Cardiac fibroblast (primary cell): ENCODE measurements at places on chromosomes 1 and 21.

- DNase-seq: no peak
Observed at GRCh38 chr1:204731985-204732575, 46.5 kb upstream of the LRRN2 start.

DNA sequence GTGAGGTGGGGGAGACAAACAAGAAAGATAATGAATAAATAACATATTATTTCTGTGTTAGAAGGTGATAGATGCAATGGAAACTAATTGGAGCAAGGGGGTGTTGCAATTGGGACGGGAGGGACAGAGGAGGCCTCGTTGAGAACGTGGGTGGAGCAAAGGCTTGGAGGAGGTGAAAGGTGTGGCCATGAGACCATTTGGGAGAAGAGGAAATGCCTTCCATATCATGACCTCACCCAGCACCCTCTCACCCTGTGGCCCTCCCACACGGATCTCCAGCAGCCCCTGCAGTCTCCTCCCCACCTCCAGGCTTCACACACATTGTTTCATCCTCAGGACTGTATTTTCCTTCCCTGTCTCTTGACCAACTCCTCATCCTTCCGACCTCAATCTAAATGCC lies 85.3 kb upstream of the ARHGAP29 start:
- DNase-seq: peak; percentile 91

- DNase-seq: no peak
Observed at GRCh38 chr1:55192093-55192492, 23.1 kb downstream of the USP24 start.

DNA sequence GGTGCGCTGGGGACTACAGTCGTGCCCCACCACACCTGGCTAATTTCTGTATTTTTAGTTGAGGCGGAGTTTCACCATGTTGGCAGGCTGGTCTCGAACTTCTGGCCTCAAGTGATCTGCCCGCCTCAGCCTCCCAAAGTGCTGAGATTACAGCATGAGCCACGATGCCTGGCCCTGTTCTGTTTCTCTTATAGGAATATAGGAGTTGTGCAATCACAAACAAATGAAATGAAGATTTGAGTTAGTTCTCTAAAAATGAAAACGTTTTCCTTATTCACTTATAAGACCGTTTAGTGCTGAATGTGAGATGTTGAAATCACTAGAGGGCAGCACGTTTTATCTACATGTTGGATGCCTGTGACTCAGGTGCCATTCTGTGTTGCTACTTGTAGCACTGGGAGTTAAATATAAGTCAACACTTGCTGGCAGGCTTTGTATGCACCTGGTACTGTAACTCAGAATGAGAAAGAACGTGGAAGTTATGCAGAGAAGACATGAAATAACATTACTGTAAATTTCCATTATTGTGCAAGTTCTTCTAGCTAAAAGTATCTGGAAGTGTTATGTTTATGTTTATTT lies 45.8 kb downstream of the MIGA1 start:
- DNase-seq: peak; percentile 96

GRCh38 chr1:86872086-86872485 lies 41.8 kb downstream of the SELENOF start:
- DNase-seq: peak; percentile 9

- DNase-seq: no peak
Observed at GRCh38 chr21:44923480-44924084, 2.9 kb upstream of the ITGB2 start.

GRCh38 chr1:21572735-21573277 lies 63.6 kb downstream of the ALPL start:
- DNase-seq: no peak

- DNase-seq: peak; percentile 43
Observed at GRCh38 chr1:85359874-85360721, 83.7 kb upstream of the BCL10 start.

GRCh38 chr1:108595507-108595906 lies 35.6 kb downstream of the EEIG2 start:
- peak; percentile 90 for DNase-seq

DNA sequence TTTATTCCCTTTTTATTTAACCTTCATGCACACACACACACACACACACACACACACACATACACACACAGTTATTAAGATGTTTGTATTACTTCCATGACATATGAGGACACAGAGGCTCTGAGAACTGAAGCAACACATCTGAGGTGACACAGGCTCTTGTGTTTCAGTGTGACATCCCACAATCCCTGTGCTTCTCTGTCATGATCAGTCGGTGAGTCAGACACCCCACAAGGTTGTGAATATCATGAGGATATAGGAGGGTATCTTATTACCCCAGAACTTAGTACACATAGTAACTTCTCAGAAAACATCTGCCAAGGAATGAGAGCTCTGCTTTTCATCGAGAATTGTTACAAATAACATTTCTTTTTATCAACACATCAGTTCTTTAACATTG lies 459.3 kb downstream of the PLPP3 start:
- no peak for DNase-seq

- peak; percentile 94 for DNase-seq
Observed at GRCh38 chr1:68173936-68174737, 58.2 kb downstream of the WLS start.

GRCh38 chr1:59768792-59769735 lies 45.7 kb upstream of the HOOK1 start:
- no peak for DNase-seq

GRCh38 chr21:17708522-17709265 lies 96.0 kb upstream of the BTG3 start:
- DNase-seq: no peak

DNA sequence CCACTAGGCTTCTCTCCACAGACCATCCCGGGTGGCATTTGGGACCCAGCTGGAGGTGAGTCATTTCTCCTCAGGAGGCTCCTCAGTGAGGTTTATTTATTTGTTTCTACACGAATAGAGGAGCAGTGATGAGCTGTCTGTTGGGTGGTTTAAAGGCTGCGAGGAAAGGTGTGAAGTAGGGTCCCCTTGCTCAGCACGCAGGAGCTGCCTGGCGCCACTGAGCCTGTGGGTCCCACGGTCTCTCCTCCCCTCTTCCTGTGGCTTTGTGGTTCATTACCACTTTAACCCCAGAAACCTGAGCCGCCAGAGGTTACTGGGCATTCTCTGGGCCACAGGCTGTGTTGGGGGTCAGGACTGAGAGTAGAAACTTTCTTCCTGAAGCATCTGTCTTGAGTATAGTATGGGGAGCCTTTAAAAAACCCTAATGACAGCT lies 39.9 kb downstream of the IL6R start:
- DNase-seq: peak; percentile 73

GRCh38 chr1:31715087-31715872 lies 11.5 kb upstream of the COL16A1 start:
- DNase-seq: peak; percentile 93

- DNase-seq: no peak
Observed at GRCh38 chr1:40316595-40317393, at the start of gene COL9A2. TSS of gene COL9A2 (minus strand) at chr1:40317286. CDS start at chr1:40317197, 89 bp downstream.

DNA sequence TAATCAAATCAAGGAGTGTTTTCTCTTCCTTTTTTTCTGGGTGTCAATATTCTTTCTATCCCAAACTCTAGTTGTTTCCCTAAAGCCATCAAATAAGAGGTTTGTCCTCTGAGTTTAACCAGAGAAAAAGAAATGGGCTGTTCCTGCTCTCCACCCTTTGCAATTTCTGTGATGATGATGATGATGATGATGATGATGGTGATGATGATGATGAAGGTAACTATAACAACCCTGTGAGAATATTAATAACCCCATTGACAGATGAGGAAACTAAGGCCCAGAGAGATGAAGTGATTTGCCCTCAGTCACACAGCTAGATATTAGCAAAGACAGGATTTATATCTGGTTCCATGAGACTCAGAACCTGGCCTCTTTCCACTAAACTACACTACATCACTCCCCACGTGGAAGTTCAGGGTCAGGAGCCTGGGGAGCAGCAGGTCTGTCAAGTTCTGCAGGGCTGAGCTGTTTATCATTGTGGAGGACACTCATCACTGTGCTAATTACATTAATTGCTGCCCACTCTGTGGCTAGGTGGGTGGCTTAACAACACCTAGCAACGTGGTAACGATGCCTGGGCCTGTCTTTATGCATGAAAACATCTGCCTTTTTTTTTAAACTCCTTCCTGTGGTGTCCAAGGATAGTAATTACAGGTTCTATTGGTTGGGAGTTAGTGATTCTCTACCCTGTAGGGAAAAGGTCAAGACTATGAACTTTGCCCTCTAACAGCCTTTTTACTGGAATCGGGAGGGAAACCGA lies 19.0 kb upstream of the JUN start:
- DNase-seq: no peak

DNA sequence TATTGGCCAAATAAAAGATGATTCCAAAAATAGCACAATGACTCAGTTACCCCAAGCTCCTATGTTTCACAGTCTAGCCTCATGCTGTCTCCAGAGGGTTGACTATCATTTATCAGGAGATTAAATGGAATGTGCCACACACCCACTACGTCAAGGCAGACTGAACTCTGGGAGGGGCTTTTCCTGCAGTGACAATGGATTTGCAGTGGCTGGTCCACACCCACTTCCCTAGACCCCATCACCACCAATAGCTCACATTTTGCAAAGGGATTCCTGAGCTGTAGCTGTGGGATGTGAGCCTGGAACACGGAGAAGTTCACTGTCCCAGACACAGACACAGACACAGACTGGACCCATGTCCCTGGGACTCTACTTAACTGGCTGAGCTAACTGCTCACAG lies 77.1 kb downstream of the HLCS start:
- peak; percentile 74 for DNase-seq

DNA sequence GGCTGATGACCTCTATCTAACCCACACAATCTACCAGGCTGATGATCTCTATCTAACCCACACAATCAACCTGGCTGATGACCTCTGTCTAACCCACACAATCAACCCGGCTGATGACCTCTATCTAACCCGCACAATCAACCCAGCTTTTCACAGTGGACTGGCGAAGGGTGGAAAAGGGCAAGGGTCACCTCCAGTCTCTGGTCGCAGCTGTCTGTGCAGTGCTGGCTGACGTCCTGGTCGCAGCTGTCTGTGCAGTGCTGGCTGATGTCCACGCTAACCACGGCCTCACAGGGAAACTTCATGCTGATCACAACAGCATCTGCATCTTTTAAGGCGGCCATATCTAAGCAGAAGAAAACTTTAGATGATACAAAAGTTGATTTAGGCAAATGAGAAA lies 12.2 kb upstream of the CCDC27 start:
- no peak for DNase-seq

DNA sequence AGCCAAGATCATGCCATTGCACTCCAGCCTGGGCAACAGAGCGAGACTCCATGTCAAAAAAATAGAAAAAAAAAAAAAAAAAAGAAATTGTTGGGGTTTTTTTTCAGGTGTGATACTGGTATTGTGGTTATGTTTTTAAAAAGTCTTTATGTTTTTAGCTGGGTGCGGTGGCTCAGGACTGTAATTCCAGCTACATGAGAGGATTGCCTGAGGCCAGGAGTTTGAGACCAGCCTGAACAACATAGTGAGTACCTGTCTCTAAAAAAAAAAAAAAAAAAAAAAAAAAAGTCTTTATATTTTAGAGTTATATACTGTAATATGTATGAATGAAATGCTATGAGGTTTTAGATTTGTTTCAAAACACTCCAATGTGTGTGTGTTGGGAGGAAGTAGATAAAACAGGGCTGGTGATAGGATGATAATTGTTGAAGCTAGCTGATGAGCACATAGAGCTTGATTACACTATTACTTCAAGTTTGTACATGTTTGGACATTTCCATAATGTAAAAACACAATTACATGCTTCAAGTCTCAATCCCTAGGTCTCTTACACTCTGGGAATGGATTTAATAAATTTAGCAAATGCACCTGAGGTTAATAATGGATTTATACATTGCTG lies 30.2 kb upstream of the ATP5PO start:
- DNase-seq: no peak

DNA sequence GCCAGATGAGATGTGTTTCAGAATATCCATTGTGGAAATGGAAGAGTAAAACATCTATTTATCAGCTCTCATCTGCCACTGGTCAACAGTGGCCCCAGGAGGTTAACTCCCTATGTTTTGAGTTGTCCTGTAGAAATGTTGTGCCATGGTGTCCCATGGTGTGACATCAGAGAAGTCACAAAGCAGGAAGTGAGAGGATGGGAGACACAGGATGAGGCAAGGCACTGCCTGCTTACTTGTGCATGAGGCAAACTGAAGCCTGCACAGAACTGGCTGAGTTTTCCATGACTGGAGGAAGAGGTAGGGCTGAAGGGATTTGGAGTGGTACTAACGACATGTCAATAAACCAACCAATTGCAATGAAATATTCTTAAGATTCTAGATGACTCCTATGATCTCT lies 131.5 kb upstream of the ZNF644 start:
- no peak for DNase-seq

DNA sequence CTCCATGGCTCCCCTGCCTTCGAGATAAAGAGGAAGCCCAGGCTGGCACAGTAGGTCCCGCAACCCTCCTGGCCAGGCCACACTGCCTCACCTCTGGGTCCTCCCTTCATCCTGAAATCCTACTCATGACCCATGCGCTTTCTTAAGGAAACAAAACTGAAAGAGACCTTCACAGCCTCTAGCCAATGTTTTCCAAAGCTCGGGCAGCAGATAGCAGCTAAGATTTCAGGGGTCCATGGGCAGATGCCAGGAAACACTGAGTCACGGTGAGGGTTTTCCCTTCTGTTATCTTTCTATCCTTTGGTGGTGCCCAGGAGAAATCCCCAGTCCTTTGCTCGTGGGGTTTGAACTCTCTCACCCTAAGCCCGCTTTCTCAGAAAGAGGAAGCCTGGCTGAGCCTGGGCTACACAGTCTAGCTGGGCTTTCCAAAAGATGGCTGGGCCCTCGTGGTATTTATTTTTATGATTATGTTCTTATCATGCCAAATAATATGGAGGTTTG lies 26.6 kb downstream of the TTC39A start:
- peak; percentile 82 for DNase-seq

DNA sequence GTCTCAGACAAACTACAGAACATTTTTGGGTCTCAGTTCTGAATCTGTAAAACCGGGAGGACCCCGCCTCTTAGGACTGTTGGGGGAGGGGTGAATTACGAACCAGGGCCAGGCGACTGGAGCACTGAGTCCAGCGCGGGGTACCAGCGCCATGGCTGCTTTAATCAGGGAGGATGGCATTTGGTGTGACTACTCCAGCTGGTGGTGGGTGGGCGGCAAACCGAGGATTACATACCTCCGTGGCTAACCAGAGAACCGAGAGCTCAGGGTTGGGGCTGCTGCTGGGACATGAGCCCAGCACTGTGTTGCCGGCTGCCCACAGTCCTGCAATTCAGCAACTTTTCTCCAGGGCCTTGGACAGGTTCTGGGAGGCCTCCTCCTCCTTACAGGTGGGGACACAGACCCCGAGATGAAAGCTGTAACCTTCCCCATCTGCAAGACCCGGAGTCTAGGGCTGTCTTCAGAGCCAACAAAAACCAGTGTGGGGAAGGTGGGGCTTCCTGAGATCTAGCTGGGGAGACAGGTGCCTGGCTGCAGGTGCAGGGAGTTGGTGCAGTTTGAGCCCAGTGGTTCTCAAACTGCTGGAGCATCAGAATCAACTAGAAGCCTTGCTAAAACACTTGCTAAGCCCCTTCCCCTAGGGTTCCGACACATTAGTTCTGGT lies 273.5 kb downstream of the FOXD2 start:
- no peak for DNase-seq

DNA sequence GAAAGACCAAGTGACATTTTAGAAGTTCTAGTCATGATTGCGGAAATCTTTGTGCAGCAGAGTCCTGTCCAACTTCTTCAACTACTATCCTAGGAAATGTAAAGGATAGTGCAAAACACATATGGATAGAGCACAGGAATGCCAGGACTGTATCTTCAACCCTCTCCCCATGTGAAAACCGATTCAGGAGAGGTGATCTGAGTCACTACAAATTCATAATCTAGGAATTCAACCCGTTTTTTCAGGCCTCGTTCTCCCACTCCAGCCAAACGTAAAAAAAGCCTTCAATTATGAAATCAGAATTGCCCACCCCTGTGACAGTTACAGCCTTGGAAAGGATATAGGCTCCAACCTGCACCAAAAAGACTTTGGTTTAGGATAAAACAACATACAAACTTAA lies 52.9 kb upstream of the RGS1 start:
- no peak for DNase-seq
